ENCODE measurements at places on chromosomes 4 and X. TPM values are rescaled to one million over a fixed set of nuclear protein-coding genes. Genes with fewer than 3 reads are reported as not detected.

DNA sequence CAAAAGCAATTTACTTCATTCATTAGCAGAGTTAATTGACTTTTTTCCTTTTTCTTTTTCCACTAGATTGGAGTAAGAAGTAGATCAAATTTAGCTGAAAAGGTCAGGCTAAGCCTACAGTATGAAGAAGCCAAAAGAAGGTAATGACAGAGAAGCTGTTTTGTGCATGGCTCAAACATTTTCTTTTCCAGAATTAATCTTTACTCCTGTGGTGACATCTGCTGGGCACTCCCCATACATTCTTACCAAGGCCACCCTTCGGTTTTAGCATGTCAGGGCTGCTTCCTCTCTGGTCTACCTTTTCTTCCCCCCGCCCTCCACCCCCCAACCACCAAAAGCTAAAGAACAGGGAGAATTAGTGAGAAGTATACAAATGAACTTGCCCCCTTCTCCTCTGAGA lies 70.2 kb downstream of the CLDN22 start:
- H3K36me3 ChIP-seq = no peaks in the 10 kb centered on the region
- H3K27ac ChIP-seq = no peak overlapping the region
- no peak overlapping the region for H3K4me3 ChIP-seq
- DNase-seq = no peak

GRCh38 chr4:117699595-117699994 lies 334.7 kb upstream of the NDST3 start:
- H3K27ac ChIP-seq = no peak overlapping the region
- no peaks in the 10 kb centered on the region for H3K27me3 ChIP-seq
- no peak overlapping the region for H3K4me3 ChIP-seq
- no peaks in the 10 kb centered on the region for H3K36me3 ChIP-seq
- no peaks in the 10 kb centered on the region for H3K4me1 ChIP-seq
- DNase-seq = no peak

- no peak overlapping the region for H3K27ac ChIP-seq
- H3K27me3 ChIP-seq = no peaks in the 10 kb centered on the region
- no peak for DNase-seq
- H3K4me1 ChIP-seq = no peaks in the 10 kb centered on the region
- no peaks in the 10 kb centered on the region for H3K36me3 ChIP-seq
Observed at GRCh38 chr4:7304436-7304835, 112.1 kb downstream of the SORCS2 start.

GRCh38 chrX:82945332-82945731 lies 562.8 kb upstream of the POU3F4 start:
- no peaks in the 10 kb centered on the region for H3K27me3 ChIP-seq
- no peak overlapping the region for H3K27ac ChIP-seq
- no peak for DNase-seq

- H3K4me3 ChIP-seq = no peak overlapping the region
- no peaks in the 10 kb centered on the region for H3K36me3 ChIP-seq
- H3K27me3 ChIP-seq = no peaks in the 10 kb centered on the region
- no peak overlapping the region for H3K27ac ChIP-seq
- H3K4me1 ChIP-seq = no peaks in the 10 kb centered on the region
- no peak for DNase-seq
Observed at GRCh38 chr4:180394730-180395129, 1848.5 kb upstream of the TENM3 start.

DNA sequence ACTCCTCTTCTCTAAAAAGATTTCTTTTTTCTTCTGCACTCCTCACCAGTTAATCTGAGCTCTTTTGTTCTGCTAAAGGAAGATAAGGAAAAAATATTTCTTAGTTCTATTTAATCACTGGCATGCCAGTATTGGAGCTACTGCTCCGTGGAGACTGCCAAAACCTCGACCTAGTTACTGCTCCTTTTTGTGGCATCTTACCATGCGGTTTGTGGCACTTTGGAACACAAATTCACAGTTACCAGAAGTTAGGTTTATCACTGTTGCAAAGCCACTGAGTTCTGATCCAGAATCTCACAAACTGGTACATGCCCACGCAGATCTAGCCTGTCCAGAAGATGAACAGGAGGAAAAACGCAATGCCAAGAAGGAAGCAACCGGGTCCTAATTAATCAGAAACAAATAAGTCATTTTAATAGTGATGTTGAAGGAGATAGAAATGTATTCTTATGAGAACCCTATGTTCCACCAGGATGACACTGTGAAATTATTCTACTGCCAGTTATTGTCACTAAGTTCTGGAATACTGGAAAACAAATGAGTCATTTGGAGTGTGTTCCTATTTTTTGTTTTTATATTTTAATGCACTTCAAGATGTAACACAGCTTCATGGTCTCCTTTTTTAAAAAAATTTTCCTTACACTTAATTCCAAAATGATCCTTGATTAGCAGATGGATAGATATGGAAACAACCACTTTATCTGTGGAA lies 106.7 kb upstream of the GK2 start:
- H3K27ac ChIP-seq = no peak overlapping the region
- no peak overlapping the region for H3K4me3 ChIP-seq
- no peak for DNase-seq

DNA sequence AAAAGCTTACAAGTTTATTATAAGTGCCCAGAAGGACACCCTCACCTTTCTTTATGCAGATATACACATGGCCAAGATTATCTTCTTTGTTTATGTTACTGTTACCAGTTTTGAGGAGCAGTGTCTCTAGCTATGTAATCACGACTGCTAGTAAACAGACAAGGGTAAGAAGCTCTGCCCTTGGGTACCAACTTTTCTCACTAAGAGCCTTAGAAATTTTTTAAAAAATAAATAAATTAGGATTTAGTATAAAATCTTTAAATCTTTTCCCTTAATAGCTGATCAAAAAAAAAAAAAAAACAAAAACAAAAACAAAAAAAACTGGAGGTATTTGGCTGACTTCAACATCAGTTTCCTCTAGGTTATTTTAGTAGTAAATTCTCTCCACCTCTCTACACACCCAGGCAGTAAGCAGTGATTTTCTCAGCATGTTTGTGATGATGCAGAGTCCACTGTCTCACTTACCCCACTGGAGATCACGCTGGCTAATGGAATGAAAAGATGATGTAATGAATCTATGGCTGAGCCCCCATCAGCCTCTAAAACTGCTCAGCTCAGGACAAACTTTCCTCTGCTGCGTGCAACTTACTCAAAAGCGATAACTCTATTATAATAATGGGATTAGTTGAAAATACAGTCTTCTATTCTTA lies 125.9 kb downstream of the FRYL start:
- H3K36me3 ChIP-seq = no peaks in the 10 kb centered on the region
- H3K4me1 ChIP-seq = no peaks in the 10 kb centered on the region
- H3K27me3 ChIP-seq = no peaks in the 10 kb centered on the region
- no peak overlapping the region for H3K4me3 ChIP-seq
- no peak overlapping the region for H3K27ac ChIP-seq

The GPR143 gene
- 3.5 TPM for polyA plus RNA-seq

DNA sequence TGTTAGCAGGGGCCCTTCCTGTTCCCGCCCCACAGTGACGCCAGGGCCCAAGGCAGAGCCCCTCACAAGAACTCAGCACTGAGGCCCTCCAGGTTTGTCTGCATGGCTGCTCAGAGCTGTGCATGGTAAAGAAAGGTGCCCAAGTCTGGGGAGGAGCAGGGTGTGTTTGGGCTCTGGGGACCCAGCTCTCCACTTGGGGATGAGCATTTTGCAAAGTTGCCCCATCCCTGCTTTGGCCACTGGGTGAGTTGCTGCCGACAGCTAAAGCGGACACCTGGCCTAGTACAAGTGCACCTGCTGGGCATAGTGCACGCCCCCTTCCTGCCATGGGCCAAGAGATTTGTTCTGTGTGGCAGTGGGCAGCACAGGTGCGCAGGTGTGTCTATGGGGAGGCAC lies 2.0 kb upstream of the MXD4 start:
- peaks cover 12% of the 10 kb centered on the region for H3K4me1 ChIP-seq
- H3K27ac ChIP-seq = no peak overlapping the region
- H3K4me3 ChIP-seq = no peak overlapping the region

The XPNPEP2 gene
- 0.58 TPM for polyA plus RNA-seq

- H3K27me3 ChIP-seq = no peaks in the 10 kb centered on the region
- no peak for DNase-seq
Observed at GRCh38 chrX:153909024-153909979, 4.8 kb downstream of the AVPR2 start.

- H3K27ac ChIP-seq = no peak overlapping the region
- no peaks in the 10 kb centered on the region for H3K27me3 ChIP-seq
- no peaks in the 10 kb centered on the region for H3K36me3 ChIP-seq
- DNase-seq = no peak
- H3K4me3 ChIP-seq = no peak overlapping the region
Observed at GRCh38 chr4:185280608-185281007, 71.2 kb downstream of the SNX25 start.

The C4orf36 gene
- 1.4 TPM for polyA plus RNA-seq

DNA sequence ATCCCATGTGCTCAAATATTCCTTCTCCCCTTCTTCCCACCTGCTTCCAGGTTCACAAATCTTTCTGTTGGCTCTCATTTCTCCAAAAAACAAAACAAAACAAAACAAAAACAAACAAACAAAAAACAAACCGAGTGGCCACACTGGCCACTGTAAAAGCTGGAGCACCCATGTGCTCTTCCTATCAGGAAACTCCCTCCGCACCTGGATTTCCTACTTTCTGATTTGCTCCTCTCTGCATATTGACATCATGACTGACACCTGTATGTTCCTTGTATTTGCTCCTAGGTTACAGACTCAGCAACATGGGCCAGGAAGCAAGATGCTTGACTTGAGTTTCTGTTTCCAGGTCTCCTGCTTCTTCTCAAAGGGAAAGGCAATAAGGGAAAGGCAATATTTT lies 258.8 kb downstream of the GPC3 start:
- no peak for DNase-seq
- no peaks in the 10 kb centered on the region for H3K27me3 ChIP-seq
- H3K27ac ChIP-seq = no peak overlapping the region
